Activated CD8-positive, alpha-beta T cell treated with anti-CD3 and anti-CD28 coated beads for 36 hours (primary cell): ENCODE measurements at places on chromosomes 16 and 17.

DNA sequence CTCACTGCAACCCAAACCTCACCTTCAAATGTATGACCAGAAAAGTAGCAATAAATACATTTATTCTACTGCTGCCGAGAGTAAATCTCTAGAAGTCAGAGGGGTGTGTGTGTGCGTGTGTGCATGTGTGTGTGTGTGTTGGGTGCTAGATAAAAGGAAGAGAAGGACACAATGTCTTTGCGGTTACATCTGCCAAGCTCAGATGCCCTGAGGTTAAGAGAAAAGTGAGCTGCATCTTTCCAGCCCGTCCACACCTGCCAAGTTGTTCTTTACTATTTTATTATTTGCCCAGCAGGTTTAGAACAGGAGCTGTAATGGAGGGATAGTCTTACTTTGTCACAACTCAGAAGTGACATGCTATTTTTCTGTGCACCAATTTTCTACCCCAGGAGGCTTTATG is 54.5 kb upstream of the ANKFN1 start:
- DNase-seq = no peak

DNA sequence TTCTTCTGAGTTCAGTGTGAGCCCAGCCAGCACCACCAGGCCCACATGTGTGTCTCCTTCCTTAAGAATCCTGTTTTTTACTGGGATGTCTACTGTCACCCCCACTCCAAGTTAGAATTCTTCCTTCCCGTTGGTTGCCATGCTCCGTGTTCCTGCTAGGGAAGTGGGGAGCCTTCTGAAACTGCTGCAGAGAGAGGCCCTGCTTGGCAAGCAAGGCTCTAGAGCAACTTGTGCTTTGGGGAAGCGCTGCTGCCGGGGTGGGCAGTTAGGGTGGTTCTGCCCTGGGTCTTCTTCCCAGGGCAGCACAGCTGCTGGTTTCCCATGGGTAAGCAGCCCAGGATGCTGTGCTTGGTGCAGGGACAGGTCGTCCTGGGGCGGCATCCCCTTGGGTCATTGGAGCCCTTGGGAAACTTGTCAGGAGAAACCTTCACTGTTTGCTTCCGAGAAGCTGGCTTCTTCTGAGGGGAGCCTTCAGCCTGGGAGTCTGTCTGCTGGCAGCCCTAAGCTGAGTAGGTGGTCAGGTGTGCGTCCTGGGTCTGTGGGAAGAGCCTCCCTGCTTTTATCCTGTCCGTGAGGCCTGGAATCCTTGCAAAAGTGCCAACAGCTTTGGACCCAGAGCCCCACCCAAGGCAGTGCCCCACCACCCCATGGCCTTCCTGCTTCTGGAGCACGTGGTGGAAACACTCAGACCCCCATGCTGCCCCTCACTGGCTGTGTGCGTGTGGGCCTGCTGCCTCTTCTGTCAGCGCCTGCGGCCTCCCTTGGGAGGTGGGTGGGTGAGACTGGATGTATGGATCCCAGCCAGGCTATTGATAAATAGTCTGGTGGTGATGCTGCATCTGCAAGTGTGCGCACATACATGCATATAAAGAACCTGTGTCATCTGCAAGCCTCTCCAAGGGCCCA is 71.8 kb downstream of the PLD6 start:
- no peak for DNase-seq

- no peak for DNase-seq
Measured at GRCh38 chr16:71408536-71408935, 33.3 kb downstream of the TLE7 start.

DNA sequence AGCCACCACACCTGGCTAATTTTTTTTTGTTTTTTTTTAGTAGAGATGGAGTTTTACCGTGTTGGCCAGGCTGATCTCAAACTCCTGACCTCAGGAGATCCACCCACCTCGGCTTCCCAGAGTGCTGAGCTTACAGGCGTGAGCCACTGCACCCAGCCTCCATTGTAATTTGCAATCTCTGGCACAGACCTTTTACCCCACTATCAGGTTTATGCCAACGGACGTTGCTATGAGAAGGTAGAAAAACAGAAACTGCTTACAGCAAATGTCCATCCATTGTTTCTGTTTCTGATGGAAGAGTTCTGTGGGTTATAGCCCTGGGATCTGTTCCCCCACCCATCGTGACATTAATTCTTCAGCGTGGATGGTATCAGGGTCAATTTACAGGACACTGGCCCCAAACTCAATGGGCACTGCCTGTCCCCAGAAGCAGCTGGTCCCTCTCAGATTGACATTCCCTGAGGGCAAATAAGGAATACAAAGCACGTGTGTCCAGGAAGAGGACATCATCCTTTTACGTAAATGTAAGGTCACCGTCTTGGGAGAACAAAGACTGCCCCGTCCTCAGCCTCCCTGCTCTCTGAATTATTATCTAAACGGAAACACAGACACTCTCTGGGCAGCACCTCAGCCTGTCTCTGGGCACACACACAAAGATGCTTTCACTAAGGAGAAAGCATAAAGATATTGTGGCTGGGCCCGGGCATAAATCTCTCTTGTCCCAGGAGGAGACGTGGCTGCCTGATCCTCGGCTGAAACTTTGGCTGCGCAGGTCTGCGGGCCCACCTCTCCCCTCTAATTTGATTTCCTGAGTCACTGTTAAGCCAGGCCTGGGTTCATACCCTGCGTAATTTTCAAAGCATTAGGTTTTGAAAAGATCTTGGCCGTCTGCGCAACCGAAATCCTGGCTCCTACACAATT is 5.2 kb downstream of the KCNG4 start:
- DNase-seq = no peak

DNA sequence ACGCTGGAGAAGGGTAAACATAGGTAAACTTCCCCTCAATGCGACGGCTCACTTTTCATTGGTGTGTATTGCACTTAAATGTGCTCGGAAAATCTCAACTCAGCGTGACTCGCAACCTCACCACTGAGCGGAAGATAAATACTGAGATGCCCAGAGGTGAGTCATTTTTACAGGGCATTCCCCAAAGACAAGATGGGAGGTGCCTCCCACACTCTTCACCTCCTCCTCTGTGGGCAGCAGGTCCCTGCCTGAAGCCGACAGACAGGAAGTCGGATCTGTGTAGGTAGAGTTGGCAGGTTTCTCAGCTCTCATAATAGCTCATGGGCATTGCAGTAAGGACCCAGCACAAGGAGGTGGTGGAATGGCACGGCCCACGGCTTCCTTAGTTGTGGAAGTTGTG is 274.6 kb upstream of the HSBP1 start:
- DNase-seq = peak; percentile 2
